ENCODE measurements at places on chromosomes 2 and 18.

DNA sequence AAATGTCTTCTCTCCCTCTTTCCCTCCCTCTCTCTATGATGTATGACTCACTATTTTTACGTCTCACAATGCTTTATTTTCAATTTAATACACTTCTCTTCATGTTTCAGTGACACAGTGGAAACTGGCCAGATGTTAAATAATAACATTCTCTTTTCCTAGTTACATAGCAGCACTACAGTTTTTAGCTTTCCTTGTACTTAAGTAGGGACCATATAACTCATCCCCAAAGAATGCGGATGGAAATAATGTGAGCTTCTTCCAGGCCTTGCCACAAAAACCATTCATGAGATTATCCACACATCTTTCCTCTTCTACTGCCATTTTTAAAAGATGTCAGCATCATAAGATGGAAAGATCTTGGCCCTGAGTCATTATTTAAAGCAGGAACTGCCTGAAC is 789.4 kb downstream of the LRP1B start:
- no peak for DNase-seq

GRCh38 chr2:62459106-62459505 is 46.9 kb downstream of the TMEM17 start:
- no peak for DNase-seq

GRCh38 chr2:16774091-16774490 is 108.5 kb upstream of the CYRIA start:
- no peak for DNase-seq

DNA sequence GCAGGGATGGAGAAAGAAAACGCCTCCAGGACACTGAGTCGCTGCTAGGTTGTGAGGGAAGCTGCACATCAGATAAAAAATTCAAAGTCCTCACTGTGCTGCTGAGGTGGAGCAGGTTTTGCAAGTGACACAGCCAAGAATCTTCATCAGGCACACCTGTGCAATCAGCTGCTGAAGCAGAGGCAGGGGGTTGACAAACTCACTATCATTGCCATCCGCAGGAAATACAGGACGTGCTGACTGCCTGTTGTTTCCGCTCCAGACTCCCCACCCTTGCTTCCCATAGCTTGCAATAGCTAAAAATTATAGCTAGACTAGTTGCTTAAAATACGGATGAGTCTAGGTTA is 147.8 kb upstream of the FHL2 start:
- no peak for DNase-seq

- no peak for DNase-seq
These were observed 270.9 kb downstream of the TTC32 start for GRCh38 chr2:19630921-19631320.

DNA sequence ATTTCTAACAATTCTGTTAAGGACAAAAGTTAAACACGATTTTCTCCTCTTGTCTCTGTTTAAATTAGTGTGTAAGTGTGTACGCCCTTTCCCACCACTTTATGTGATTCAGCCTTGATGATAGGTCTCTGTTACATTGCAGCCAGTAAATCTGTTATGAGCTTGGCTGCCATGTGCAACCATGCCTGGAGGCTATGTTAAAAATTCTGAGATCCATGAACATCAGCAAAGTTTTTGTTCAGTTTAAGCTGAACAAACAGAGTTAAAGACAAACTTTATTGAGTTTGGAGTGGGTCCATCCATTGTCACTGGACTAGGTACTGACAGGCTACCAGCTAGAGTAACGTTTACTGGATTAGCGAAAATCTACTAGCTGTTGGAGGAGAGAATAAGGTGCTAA is 110.4 kb downstream of the NCKAP5 start:
- no peak for DNase-seq

DNA sequence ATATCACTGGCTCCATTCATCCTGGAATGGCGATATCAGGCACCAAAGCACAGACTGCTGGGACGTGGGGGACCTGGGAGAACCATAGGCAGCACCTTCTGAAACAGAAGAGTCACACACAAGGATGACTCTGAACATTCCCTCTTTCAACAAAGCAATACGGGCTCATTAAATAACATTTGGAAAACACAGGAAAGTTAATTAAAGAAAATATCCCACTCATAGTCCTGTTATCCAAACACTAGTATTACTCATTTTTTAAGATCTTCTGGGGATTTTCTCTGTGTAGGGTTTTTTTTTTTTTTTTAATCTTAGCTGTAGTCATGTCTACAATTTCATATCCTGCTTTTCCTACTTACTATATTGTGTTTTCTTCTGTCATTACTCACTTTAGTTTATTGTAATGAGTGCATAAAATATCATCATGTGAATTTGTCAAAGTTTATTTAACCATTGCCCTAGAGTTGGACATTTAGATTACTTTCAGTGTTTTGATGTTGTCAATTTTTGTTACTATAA is 70.0 kb upstream of the SP3 start:
- DNase-seq = no peak

GRCh38 chr18:24071029-24071428 is 56.5 kb downstream of the TTC39C start:
- no peak for DNase-seq

DNA sequence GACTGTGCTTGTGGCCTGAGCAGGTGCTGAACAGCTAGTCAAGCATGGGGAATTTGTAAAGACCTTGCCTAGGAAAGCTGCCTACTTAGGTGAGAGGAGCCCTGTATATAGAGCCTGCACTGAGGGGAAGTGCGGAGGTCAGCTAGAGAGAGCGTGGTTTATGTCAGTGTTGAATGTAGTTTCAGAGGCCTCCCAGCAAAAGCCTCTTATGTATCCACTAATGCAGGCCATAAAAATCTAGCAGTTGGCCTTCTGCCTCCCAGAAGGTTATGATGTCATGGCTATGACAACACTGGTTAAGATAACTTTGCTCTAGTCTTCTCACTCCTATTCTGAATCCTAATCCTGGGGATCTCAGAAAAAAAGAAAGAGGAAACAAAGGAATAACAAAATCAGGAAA is 88.9 kb downstream of the ASXL3 start:
- DNase-seq = no peak

GRCh38 chr2:176488431-176488830 is 219.2 kb downstream of the MTX2 start:
- DNase-seq = no peak

- no peak for DNase-seq
These were observed 978.4 kb upstream of the POU3F3 start for GRCh38 chr2:103875531-103875930.

- DNase-seq = no peak
These were observed 88.5 kb downstream of the ZEB2 start for GRCh38 chr2:144431392-144431783.

DNA sequence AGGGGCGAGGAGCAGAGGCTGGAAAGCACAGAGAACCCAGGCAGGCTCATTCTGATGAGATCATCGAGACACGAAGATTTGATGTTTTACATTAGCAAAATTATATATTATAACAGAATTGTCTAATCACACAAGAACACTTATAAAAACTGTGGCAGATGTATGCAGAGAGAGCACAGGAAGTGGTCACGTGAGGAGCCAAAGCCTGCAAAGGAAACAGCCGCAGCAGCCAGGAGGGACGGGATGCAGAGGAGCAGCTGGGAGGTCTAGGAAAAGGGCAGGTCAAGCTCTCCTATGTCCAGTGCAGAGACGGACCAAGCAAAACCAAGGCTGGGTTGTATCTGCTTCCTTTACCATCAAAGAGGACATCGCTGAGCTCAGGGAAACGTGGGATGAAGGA is 355.1 kb upstream of the MYT1L start:
- DNase-seq = no peak

DNA sequence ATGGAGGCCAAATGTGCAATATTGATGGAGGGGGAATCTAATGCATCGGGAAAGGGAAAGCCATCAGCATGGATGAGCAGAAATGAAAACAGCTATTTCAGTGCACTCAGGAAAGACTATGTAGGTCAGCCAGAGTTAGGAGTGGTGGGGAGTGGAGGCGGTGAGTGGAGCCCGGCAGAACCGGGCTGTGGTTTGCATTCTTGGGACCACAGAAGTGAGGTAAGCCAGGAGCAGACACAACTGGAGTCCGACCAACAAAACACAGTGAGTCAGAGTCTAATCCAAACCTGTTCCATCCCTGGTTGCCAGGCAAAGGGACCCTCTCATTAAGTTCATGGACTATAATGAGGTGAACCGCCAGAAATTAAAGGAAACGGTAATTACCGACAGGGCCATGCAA is 61.1 kb upstream of the RAB12 start:
- no peak for DNase-seq

GRCh38 chr2:126664234-126664633 is 8.3 kb downstream of the GYPC start:
- DNase-seq = no peak

DNA sequence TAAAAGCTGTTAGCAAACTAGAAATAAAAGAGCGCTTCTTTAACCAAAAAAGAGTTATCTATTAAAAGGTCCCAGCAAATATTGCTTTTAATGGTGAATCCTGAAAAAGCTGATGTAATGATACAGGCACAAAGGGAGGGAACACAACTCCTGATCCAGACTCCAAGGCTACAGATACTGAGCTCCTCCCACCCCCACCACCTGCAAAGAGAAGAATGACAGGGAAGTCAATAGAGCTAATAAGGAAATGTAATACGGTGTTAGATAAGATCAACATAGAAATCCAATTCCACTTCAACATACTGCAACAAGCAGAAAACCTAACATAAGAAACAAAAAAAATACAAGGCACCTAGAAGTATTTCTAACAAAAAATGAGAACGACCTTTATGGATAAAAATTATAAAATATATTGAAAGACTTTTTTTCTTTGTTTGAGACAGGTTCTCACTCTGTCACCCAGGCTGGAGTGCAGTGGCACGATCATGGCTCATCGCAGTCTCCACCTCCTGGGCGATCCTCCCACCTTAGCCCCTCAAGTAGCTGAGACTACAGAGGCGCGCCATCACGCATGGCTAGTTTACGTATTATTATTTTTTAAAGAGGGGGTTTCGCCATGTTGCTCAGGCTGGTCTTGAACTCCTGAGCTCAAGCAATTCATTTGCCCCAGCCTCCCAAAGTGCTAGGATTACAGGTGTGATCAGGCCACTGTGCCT is 192.2 kb downstream of the HDAC4 start:
- DNase-seq = no peak

DNA sequence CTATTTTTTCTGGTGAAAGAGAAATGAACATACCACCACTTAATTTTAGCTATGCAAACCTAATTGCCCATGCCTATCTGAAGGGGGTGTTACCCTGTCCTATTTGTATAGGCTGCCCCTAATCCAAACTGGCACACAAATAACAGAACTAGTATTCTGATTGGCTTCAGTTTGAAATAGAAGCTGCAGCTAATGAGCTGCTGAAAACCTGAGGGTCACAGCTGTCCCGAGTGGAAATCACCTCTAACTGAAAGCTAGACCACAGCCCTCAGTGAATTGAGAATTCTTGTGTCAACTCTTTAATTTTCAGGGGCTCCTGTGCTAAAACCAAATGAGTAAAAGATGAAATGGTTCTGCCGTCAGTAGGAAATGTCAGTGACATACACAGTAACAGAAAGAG is 28.7 kb downstream of the CCDC141 start:
- DNase-seq = no peak

- DNase-seq = no peak
These were observed 84.6 kb downstream of the PIGN start for GRCh38 chr18:62102221-62102620.

DNA sequence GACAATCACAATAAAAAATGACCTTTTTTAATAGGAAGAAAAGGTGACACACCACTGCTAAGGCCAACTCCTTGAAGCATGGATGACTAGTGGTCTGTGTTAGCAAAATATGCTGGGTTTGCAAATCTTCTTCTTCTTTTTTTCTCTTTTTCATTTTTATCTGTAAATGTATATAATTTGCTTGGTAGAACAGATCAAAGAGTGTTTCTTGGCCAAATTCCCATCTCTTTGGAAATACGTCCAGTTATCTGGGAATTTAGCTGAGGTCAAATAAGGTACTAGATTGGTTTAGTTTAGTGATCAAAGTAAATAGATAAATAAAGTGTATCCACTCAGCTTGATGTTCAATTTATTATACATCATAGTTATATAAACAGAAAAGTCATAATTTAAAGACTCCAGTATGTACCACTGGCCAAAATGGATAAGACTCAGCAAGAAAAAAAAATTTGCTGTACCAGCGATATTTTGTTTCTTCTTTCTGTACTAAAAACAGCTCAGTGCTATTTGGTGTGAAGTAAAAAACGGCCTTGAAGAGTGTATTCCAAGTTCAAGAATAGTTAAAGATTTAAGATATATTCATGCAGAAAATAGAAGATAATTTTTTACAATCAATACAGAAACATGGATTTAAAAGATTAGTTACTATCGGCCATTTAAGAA is 738.6 kb upstream of the PIK3C3 start:
- no peak for DNase-seq

DNA sequence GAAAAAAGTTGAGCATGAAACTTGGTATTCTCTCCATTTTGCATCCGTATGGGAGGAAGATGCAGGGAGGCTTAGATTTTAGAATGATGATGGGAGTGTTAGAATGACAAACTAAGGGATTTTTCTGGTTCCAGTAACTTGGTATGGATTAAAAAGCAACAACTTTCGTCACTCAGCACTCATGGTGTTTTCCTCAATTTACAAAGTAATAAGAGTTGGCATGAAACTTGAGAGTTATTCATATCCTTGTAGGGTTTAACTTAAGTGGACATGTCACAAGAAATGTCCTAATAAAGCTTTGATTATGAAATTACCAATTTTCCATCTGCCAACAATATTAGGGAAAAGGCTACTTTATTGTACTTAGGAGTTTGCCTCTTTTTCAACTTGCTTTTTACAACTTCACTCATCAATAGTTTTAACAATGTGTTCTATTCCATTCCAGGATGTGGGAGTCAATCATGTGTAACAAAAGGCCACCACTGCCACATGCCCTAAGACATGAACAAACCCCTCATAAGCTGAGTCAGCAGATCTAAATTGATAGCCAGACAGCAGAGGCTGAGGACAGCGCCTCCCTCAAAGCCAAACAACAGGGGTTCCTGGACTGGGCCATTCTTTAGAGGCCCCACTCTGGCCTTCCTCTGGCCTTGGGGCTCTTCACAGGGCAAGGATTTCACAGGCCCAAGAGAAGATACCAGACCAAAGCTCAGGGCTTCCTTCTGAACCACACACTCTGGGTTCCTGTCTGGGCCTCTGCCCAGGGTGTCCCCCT is 265.8 kb downstream of the TNS1 start:
- DNase-seq = no peak

DNA sequence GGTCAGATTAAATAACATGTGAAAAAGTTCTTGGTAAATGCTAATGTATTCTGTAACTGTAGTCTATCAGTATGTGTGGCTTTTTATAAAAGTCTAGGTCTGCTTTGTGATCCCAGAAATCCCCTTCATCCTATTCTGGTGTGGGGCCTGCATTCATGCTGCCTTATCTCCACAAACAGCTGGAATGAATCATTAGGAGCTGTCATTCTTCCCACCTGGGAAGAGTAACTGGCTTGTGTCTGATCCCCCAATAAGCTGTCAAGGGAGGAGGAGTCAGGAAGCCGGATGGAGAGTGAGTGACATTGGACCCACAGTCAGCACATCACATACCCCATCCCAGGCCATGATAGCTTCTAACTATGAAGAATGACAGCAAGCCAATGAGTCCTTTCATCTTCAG is 81.1 kb upstream of the EPHA4 start:
- DNase-seq = no peak

GRCh38 chr2:98501876-98502275 is 57.2 kb downstream of the INPP4A start:
- no peak for DNase-seq

GRCh38 chr2:129237966-129238725 is 741.3 kb upstream of the RAB6C start:
- DNase-seq = no peak

GRCh38 chr2:71277536-71278103 is 50.7 kb upstream of the PAIP2B start:
- no peak for DNase-seq

GRCh38 chr18:50218432-50219197 is 23.7 kb upstream of the MYO5B start:
- DNase-seq = no peak
